ENCODE measurements at places on chromosomes 12 and 14. TPM values are rescaled to one million over a fixed set of nuclear protein-coding genes. Genes with fewer than 3 reads are reported as not detected.

- DNase-seq, result peak; percentile 54
These were observed 54.2 kb downstream of the RPAP3 start for GRCh38 chr12:47651368-47652254.

GRCh38 chr12:15772405-15773018 is 16.7 kb downstream of the EPS8 start:
- DNase-seq, result peak; percentile 4

- DNase-seq, result no peak
These were observed 26.7 kb downstream of the TOGARAM1 start for GRCh38 chr14:44988694-44989093.

- peak; percentile 70 for DNase-seq
These were observed 6.7 kb downstream of the FAM222A start for GRCh38 chr12:109720152-109720856.

GRCh38 chr14:90607141-90607540 is 209.1 kb downstream of the TTC7B start:
- DNase-seq, result no peak

DNA sequence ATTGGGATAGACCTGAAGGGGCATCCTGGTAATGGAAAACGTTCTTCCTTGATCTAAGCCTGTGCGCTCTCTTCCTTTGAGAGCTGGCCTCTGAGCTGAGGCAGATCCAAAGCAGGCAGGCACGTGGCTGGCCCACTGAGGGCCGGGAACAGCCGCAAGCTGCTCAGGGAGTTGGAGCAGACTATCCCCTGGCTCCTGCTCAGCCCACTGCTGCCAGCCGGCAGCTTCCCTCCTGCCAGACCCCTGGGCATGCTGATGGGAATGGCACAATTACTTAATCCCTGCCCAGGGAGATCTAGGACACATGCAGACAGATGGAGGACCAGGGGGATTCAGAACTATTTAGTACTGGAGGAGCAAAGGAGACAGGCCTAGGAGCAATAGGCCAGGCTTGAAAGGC is 14.4 kb downstream of the NEUROD4 start:
- no peak for DNase-seq

- no peak for DNase-seq
These were observed 69.8 kb downstream of the EML1 start for GRCh38 chr14:99863059-99863458.

DNA sequence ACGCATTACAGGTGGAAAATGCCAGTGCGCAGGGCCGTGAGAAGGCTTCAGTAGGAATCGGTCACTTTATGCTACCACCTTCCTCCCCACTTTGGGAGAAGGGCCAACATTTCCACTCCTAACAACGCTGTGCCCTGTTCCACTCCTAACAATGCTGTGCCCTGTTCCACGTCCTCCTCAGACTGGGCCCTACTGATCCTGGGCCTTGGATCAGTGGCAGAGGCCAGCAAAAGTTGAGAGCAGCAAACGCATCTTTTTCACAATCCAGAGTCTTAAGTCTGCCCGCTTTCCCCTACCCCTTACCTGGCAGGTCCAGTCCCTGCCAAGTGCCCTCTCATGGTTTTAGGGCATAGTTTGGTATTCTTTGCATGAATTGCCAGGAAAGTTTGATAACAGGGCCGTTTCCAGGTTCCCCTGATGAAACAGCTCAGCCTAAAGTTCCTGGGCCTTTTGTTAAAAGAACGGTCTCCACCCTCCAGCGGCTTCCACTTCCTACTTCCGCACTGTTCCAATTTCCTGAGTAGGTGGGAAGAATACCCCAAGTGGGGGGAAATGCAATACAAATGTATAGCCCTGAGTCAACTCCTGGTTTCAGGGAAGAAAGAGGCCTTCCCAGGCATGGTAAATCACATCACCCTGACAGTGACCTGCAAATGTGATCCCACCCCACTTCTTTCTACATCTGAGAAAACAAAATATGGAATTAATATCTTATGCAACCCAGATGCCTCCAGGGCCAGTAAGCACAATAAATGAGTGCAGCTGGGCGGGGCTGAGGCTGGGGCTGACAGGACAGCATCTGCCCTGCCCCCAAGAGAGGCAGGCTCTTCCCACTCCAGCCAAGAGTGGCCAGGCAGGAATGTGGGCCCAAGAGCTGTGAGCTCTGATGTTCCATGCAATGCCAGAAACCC is 15.0 kb downstream of the KCTD10 start:
- DNase-seq, result peak; percentile 78

GRCh38 chr12:28602786-28603185 is 412.5 kb downstream of the CCDC91 start:
- no peak for DNase-seq

DNA sequence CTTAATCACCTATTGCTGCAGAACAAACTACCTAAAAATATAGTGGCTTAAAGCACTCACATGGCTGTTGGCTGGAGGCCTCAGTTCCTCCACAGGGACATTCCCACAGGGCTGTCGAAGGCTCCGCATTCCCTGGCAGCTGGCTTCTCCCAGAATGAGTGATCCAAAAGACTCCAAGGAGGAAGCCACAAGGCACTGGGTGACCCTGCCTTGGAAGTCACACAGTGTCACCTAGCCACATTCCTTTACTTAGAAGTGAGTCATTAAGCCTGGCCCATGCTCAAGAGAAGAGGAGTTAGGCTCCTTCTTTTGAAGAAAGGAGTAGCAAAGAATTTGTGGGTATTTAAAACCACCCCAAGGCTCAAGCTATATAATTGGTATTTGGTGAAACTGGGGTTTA is 63.9 kb upstream of the MAP1LC3B2 start:
- no peak for DNase-seq

The PMCH gene
- not detected for polyA plus RNA-seq

The TNFAIP2 gene
- polyA plus RNA-seq, result 16.0 TPM

The IL22 gene
- not detected for polyA plus RNA-seq

The DAO gene
- not detected for polyA plus RNA-seq

The CMTM5 gene
- not detected for polyA plus RNA-seq

The CLEC6A gene
- polyA plus RNA-seq, result not detected

The GPR84 gene
- polyA plus RNA-seq, result not detected

The KRT72 gene
- not detected for polyA plus RNA-seq

The HSPA2 gene
- polyA plus RNA-seq, result 13.9 TPM
